Activated naive CD8-positive, alpha-beta T cell treated with anti-CD3 and anti-CD28 coated beads, Interleukin-2, amount 10 ng/mL, durations not matched to agents 7 days and 5 days (primary cell): ENCODE measurements at places on chromosomes 3 and 15. TPM values are rescaled to one million over a fixed set of nuclear protein-coding genes. Genes with fewer than 3 reads are reported as not detected.
A peak's percentile ranks its signal among the peaks of the same experiment; 100 is the strongest.

GRCh38 chr15:88049506-88049905 lies 207.0 kb downstream of the NTRK3 start:
- no peak overlapping the region for H3K4me3 ChIP-seq
- H3K36me3 ChIP-seq = no peaks in the 10 kb centered on the region
- peaks cover 3% of the 10 kb centered on the region for H3K27me3 ChIP-seq
- DNase-seq = no peak
- H3K4me1 ChIP-seq = no peaks in the 10 kb centered on the region
- H3K27ac ChIP-seq = no peak overlapping the region

GRCh38 chr3:108293858-108294257 lies 2.5 kb upstream of the HHLA2 start:
- peaks cover 23% of the 10 kb centered on the region for H3K36me3 ChIP-seq
- H3K4me1 ChIP-seq = peaks cover 60% of the 10 kb centered on the region
- no peaks in the 10 kb centered on the region for H3K27me3 ChIP-seq
- DNase-seq = no peak
- H3K4me3 ChIP-seq = peak overlapping the region; percentile 60
- H3K27ac ChIP-seq = peak overlapping the region; percentile 85

DNA sequence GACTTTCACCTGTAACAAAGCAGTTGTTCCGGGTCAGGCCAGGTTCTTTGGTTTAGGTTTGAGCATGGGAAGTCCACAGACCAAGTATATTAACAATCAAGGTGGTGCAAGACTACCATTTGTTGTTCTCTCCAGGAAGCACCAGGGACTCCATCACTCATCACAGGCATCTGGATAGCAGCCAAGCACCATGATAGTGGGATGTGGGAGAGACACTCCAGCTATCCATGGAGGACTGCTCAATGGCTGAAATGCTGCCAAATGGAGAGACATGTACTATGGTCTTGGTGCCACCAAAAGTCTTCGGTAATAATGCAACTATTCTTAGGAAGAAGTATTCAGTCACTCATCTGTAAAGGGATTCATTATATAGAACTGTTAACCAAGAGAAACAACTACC lies 143.0 kb downstream of the TNIK start:
- H3K4me1 ChIP-seq = peaks cover 7% of the 10 kb centered on the region
- H3K36me3 ChIP-seq = peaks cover 8% of the 10 kb centered on the region
- no peak for DNase-seq
- no peak overlapping the region for H3K4me3 ChIP-seq
- no peaks in the 10 kb centered on the region for H3K27me3 ChIP-seq
- no peak overlapping the region for H3K27ac ChIP-seq

GRCh38 chr3:121601212-121601812 lies 8.1 kb downstream of the FBXO40 start:
- no peaks in the 10 kb centered on the region for H3K4me1 ChIP-seq
- H3K36me3 ChIP-seq = no peaks in the 10 kb centered on the region
- H3K27ac ChIP-seq = no peak overlapping the region
- H3K27me3 ChIP-seq = peaks cover 3% of the 10 kb centered on the region

DNA sequence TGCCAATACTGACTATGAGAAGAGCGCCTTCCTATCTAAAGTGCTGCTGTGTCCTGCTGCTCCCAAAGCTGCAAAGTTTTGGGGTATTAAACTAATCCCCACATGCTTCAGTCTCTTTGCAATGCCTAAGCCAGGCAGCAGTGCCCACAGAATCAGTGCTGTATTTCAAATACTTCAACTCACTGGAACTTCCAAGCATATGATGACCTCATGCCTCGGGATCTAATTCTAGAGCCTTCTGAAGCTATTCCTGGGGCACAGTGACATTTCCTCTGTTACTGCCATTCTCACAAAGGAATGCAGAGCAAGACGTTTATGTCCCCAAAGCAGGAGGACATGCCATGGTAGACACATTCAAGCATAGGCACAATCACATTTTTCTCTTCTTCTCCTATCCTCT lies 78.5 kb downstream of the CD200 start:
- peaks cover 6% of the 10 kb centered on the region for H3K36me3 ChIP-seq
- H3K4me1 ChIP-seq = peaks cover 5% of the 10 kb centered on the region
- H3K4me3 ChIP-seq = no peak overlapping the region
- peaks cover 2% of the 10 kb centered on the region for H3K27me3 ChIP-seq

DNA sequence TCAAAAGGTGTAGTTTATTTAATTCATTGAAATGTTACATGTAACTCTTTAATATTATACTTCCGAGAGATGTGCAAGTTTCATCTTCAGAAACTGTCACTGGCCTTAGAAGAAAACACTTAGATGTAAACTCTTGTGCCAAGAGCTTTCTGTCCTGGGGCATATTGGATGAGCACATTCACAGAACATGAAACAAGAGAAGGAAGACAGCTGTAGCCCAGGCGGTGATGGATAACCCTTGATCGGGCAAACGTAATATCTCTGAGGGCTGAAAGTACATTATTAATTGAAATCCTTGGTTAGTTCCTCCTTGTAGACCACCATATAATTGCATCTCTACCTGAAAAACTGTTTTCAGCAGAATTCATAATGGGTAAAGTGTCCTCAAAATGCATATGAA lies 67.4 kb downstream of the MECOM start:
- no peaks in the 10 kb centered on the region for H3K4me1 ChIP-seq
- no peak overlapping the region for H3K4me3 ChIP-seq
- H3K36me3 ChIP-seq = no peaks in the 10 kb centered on the region
- H3K27ac ChIP-seq = no peak overlapping the region
- peaks cover 1% of the 10 kb centered on the region for H3K27me3 ChIP-seq

The BAHD1 gene
- 29.6 TPM for total RNA-seq

- H3K4me1 ChIP-seq = no peaks in the 10 kb centered on the region
- peaks cover 6% of the 10 kb centered on the region for H3K36me3 ChIP-seq
- no peak overlapping the region for H3K27ac ChIP-seq
- no peak overlapping the region for H3K4me3 ChIP-seq
- no peaks in the 10 kb centered on the region for H3K27me3 ChIP-seq
Observed at GRCh38 chr3:66261355-66261754, 40.6 kb downstream of the SLC25A26 start.

The CLDND1 gene
- 534 TPM for total RNA-seq

GRCh38 chr3:140274429-140274828 lies 339.4 kb downstream of the CLSTN2 start:
- H3K27me3 ChIP-seq = no peaks in the 10 kb centered on the region
- no peak overlapping the region for H3K4me3 ChIP-seq
- no peaks in the 10 kb centered on the region for H3K36me3 ChIP-seq
- H3K27ac ChIP-seq = no peak overlapping the region
- H3K4me1 ChIP-seq = no peaks in the 10 kb centered on the region

DNA sequence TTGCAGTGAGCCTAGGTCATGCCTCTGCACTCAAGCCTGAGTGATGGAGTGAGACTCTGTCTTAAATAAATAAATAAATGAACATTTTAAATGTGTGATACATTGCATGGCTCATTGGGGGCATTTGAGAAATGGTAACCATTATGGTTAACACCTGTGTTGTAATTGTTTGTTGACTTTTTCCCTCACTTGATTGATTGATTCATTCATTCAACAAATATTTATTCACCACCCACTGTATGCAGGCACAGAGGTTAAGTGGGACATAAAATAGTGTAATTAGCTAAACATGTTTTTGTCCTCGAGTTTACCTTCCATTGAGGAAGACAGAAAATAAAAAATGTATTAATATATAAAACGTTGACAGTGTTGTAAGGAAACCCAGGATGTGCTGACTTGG lies 127.1 kb upstream of the ANKRD28 start:
- no peak overlapping the region for H3K4me3 ChIP-seq
- H3K36me3 ChIP-seq = no peaks in the 10 kb centered on the region

GRCh38 chr3:38603731-38604131 lies 45.8 kb downstream of the SCN5A start:
- H3K4me3 ChIP-seq = no peak overlapping the region
- peaks cover 2% of the 10 kb centered on the region for H3K27me3 ChIP-seq
- H3K36me3 ChIP-seq = no peaks in the 10 kb centered on the region

The ZNF80 gene
- total RNA-seq = 5.3 TPM
